Osteocyte (in vitro differentiated cells): ENCODE measurements at places on chromosomes 1 and 21. TPM values are rescaled to one million over a fixed set of nuclear protein-coding genes. Genes with fewer than 3 reads are reported as not detected.

DNA sequence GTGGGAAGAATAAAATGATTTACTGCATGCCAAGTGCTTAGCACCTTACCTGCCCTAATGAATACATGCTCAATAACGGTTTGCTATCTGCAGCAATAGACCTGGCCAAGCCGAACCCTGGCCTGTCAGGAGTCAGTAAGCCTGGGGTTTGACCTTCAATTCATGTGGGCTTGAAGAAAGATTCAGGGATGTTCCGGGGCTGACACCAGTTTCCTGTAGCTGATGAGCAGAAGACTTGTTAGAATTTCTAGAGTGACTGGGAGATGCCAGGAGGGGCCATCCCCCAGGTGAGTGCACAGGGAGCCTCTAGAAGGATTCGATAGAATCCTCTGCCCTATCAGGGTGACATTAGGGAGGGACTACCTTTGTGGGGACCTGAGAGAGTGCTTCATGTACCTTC, 210.9 kb downstream of the HIVEP3 start:
- DNase-seq, result no peak

DNA sequence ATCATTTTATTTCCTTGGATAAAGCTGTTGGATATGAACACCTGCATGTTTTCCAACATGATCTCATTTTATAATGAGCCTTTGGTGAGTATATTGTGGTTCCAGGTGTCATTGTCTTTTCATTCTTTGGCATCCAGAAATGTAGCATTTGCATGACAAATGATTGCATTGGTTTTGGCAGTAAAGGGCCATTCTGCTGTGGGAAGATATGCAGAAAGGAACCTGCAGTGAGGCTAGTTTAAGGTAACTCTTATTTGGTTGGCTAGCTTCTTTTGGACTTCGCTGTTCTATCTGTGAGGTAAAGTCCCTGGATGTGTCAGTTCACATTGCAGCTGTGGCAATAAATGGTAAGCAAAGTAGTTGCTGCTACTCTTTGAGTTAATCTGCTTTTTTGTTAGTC, 343.0 kb downstream of the AMY1C start:
- DNase-seq, result no peak

The MAP3K6 gene
- total RNA-seq, result 43.0 and 48.2 TPM in 2 replicates

- no peak for DNase-seq
Measured at GRCh38 chr1:179384027-179384426, 18.3 kb downstream of the AXDND1 start.

The KLHDC7A gene
- not detected in 2 replicates for total RNA-seq

The OPTC gene
- not detected in 2 replicates for total RNA-seq
